ENCODE measurements at places on chromosomes 2 and 18.

GRCh38 chr2:5803547-5803946 is 111.4 kb downstream of the SOX11 start:
- no peak for DNase-seq

GRCh38 chr18:2994603-2995432 is 18.1 kb downstream of the LPIN2 start:
- no peak for DNase-seq

DNA sequence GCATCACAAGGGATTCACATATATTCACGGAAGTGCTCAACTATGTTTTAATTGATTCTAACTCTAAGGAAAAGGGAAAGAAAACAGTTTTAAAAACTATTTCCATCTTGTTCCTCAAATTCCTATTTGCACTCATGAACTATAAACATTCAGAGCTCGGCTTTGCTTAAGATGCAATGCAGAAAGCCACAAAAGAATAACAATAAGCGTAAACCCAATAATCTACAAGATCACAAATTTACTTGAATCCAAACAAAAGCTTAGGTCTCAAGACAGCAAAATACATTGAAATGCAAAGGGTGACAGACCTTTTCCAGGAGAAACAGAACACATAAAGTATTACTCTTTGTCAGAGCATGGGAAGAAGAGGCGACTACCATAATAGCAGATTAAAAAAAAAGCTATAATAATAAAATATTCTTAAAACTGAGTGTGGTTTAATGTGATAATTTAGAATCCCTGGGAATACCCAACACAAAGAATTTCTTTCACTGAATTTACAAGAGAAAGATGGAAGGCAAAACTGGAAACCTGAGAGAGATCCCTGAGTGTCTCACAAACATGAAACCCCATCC is 1094.9 kb downstream of the LRP1B start:
- no peak for DNase-seq

GRCh38 chr18:74234326-74235171 is 57.2 kb downstream of the CYB5A start:
- DNase-seq: peak; percentile 90

GRCh38 chr2:159445307-159445706 is 158.8 kb upstream of the WDSUB1 start:
- DNase-seq: no peak

DNA sequence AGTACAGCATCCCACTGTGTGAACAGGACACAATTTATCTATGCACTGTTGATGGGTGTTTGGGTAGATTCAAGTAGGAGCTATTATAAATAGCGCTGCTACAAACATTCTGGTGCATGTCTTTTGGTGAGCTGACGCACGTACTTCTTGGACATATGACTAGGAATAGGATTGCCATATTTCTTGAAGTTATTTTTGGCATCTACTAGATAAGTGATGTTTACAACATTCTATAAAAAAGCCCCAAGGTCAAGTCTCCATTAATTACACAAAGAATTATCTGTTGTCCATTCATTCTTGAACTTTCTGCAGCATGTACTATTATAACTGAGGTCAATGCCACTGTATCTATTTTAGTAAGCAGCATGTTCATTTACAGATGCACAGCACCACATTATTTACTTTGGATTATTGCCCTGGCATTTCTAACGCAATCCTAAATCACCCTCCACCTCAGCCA is 225.5 kb upstream of the TMEM200C start:
- DNase-seq: no peak

GRCh38 chr18:7133181-7133580 is 15.6 kb upstream of the LAMA1 start:
- no peak for DNase-seq

DNA sequence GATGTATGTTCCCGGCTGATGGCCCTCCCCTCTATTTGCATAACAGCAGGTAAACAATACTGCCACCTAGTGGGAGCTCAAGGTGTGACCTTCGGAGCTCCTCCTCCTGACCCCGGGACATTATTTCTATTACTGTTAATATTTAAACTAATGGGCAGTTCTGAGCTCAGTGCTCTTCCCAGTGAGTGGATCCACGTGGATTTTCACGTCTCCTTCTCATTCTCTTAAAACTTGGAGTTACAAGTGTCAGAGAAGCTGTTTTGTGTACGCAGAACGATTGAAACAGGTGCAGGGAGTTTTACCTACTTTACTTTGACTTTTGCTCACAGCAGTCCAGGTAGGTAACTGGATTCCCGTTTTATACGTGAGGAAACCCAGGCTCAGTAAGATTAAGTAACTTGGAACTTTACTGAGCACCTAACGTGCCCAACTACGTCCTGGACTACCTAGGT is 127.3 kb downstream of the PRKCE start:
- DNase-seq: peak; percentile 33

- no peak for DNase-seq
These were observed 33.5 kb downstream of the NHEJ1 start for GRCh38 chr2:219127037-219127635.

DNA sequence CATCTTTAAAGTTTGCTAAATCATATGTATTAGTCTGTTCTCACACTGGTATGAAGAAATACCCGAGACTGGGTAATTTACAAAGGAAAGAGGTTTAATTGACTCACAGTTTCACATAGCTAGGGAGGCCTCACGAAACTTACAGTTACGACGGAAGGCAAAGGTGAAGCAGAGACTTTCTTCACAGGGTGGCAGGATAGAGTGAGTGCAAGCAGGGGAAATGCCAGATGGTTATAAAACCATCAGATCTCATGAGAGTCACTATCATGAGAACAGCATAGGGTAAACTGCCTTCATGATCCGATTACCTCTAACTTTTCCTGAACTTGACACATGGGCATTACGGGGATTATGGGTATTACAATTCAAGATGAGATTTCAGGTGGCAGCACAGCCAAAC is 1075.2 kb upstream of the NRXN1 start:
- no peak for DNase-seq

- no peak for DNase-seq
These were observed 1211.9 kb upstream of the NXPH2 start for GRCh38 chr2:139992078-139992477.

- peak; percentile 63 for DNase-seq
These were observed 1024.2 kb upstream of the ACVR2A start for GRCh38 chr2:146820672-146821071.

- no peak for DNase-seq
These were observed 120.2 kb downstream of the CELF4 start for GRCh38 chr18:37445368-37445767.

- DNase-seq: peak; percentile 38
These were observed 46.1 kb downstream of the SRD5A2 start for GRCh38 chr2:31534636-31535035.

- DNase-seq: no peak
These were observed 934 bp downstream of the MYO5B start for GRCh38 chr18:50193796-50194630.

- no peak for DNase-seq
These were observed 123.5 kb downstream of the PRKRA start for GRCh38 chr2:178327516-178327915.

- peak; percentile 84 for DNase-seq
These were observed 28.2 kb upstream of the STAT4 start for GRCh38 chr2:191178806-191179514.

GRCh38 chr2:215361876-215362561 is 50.2 kb downstream of the ATIC start:
- no peak for DNase-seq

GRCh38 chr18:31954349-31954748 is 11.4 kb upstream of the TRAPPC8 start:
- DNase-seq: no peak

DNA sequence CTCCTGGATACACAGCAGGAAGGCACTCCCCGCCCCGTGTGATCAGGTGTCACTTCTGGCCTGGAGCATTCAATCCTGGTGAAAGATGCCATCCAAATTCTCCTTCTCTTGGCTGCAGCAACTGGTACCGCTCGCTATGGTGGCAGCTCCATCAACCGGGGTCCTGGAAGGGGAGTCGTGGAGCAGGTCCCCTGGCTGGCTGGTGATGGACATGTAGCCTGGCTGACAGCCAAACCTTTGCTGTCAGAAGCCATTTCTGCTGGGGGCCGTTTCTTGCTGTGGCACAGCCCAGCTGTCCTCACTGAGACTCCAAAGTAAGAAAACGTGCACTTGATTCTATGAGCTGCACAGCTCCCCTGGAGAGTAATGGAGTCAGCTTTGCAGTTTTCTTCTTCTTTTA is 7.1 kb upstream of the CYS1 start:
- DNase-seq: no peak

DNA sequence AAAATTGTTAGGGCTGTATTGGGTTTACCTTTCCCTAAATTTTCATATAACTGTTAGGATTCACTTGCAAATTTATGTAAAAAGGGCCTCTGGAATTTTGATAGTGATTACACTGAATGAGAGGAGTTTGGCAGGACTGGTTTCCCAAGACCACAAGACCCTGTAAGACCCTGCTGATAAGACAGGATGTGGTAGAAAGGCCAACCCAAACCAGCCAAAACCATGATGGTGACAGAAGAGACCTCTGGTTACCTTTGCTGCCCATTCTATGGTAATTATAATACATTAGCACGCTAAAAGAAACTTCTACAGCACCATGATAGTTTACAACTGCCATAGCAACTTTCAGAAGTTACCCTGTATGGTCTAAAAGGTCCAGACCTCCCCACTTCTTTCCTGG is 8.3 kb upstream of the CASP10 start:
- DNase-seq: no peak

DNA sequence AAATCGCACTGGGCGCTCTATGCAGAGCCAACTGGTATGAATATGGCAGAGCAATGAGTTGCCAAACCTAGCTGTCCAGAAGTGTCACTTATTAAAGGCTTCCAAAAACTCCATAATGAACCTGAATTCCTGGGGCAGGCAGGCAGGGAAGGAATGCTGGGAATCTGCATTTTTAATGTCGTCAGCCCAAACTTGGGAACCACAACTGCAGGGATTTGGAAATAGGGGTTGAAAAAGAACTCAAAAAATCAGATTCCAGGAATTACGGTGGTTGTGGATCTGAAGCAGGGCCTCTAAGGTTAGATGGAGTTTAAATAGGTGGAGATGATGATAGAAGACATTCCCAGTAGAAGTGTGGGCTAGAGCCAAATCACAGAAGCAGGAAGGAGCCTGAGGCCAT is 15.0 kb downstream of the NCKAP5 start:
- DNase-seq: no peak

GRCh38 chr2:135890835-135891234 is 14.6 kb upstream of the MCM6 start:
- no peak for DNase-seq

DNA sequence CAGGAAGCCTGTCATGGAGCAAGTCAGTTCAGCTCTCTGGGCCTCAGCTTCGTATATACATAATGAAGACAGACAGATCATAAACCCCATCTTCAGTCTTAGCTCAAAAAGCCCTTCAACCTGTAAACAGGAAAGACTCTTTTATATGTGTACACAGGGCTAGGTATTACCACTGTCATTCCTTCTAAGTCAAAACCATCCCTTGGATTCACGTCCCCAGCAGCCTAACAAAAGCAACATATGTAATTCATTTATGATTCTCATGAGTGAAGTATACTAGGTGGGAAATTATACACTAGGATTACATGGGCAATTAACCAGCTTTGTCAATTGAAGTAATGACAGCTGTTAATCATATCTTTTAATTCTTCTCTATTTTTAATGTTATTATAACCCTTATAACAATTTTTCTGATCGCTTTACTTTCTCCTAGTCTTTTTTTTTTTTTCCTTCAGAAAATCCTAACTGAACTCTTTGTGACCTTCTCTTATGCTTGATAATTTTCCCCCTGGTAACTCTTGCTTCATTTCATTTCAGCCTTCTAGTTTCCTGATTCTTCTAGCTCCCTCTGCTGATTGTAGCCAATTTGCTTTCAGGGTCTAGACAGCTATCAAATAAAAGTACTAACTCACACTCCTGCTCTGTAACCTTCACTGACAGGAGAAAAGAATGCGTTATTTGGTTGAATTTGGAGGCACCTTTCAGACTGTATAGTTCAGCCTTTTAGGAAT is 99.7 kb downstream of the RBM43 start:
- DNase-seq: no peak

DNA sequence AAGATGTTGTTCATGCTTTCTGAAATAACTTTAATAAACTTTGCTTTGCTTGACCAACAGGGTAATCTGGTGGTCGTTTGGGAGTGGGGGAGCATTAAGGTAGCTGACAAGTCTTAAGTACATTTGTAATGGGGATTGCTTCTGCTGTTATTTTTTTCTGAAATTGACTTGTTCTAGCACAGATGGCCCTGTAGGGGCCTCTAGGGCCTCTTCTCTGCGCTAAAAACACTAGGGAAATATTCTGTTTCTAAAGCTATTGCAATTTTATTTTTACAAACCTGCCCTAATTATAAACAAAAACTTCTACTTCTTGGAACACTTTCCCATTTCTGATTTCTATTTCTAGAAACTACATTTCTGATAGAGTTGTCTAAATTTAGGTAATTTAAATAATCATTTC is 191.3 kb upstream of the KCNJ3 start:
- no peak for DNase-seq

- no peak for DNase-seq
These were observed 173.1 kb downstream of the ICOS start for GRCh38 chr2:204109681-204110080.

DNA sequence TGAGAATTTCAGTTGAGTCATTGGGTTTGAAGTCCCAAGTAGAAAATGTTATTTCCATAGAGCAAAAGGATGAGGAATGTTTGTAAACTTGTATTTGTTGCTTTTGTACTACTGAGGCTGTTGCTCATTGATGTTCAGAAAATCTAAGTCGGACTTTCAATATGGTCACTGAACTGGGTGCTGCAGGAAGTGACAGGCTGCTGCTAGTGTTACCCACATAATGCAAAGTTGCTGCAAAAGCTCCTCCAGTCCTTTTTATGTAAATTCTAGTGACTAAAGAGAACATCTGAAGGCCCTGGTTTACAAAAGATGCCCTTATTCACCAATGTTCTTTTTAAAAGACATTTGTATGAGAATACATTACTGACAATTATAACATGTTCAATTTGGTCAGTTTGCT is 131.1 kb upstream of the FAM98A start:
- no peak for DNase-seq

GRCh38 chr2:222796413-222797103 is 64.3 kb upstream of the ACSL3 start:
- no peak for DNase-seq

DNA sequence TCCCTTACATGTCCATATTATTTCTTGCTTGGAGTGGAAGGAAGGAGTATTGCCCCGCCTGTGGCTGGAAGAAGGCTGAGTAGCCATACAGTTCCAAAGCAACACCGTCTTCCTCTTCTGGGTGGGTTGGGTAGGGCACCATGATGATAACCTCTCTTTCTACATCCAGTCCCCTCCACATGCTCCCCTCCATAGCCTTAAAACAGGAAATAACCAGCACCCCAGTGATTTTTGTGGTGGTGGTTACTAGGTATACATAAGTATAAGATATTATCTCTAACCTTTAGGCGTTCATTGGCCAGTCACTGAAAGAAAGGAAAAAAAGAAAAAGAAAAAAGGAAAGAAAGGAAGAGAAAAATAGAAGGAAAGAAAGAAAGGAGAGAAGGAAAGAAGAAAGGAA is 63.1 kb downstream of the CXCR4 start:
- DNase-seq: no peak

- DNase-seq: no peak
These were observed 159.2 kb downstream of the FAM210A start for GRCh38 chr18:13566941-13567746.
